Heart left ventricle (tissue), 16 donors: ENCODE measurements at places on chromosomes 12 and 14. TPM values are rescaled to one million over a fixed set of nuclear protein-coding genes. Genes with fewer than 3 reads are reported as not detected.

Gene SMARCD1
- total RNA-seq = 15.1 TPM

Gene KLRK1
- 0.48 TPM for total RNA-seq

Gene TGM1
- not detected for total RNA-seq

Gene NEUROD4
- not detected for total RNA-seq

GRCh38 chr12:101459642-101460346, 15.3 kb upstream of the SPIC start:
- H3K36me3 ChIP-seq = no peaks in the 10 kb centered on the region
- no peaks in the 10 kb centered on the region for H3K27me3 ChIP-seq
- no peaks in the 10 kb centered on the region for H3K4me1 ChIP-seq
- H3K27ac ChIP-seq = no peak overlapping the region
- DNase-seq = no peak

DNA sequence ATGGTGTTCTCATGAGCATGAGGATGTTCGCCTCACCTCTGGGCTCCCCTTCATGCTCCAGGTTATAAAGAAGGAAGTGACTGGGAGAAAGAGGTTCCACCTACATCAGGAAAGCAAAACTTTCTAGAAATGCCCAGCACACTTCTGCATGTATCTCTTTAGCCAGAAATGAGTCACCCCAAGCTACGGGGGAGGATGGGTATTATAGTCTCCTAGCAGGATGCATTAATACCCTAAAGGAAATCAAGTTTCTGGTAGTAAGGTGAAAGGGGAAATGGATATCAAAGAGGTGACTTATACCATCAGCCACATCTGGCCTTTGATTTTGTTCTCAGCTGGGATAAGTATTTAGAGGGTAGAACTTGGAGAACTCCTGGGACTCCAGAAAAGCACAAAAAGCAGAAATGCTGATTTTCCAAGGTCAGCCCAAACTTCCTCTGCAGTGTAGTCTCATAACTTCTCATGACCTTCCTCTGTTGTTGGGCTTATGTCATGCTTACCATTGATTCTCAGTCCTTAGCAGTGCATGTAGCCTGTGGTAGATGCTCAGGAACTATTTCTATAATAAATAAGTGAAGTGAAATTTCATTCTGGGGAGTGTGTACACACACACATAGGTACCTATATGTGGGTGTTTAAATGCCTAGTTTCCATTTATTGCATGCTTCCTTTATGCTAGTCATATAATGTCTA, 209.4 kb upstream of the CRY1 start:
- no peak overlapping the region for H3K27ac ChIP-seq
- no peaks in the 10 kb centered on the region for H3K4me1 ChIP-seq
- no peaks in the 10 kb centered on the region for H3K36me3 ChIP-seq
- no peak overlapping the region for H3K4me3 ChIP-seq
- no peak for DNase-seq

DNA sequence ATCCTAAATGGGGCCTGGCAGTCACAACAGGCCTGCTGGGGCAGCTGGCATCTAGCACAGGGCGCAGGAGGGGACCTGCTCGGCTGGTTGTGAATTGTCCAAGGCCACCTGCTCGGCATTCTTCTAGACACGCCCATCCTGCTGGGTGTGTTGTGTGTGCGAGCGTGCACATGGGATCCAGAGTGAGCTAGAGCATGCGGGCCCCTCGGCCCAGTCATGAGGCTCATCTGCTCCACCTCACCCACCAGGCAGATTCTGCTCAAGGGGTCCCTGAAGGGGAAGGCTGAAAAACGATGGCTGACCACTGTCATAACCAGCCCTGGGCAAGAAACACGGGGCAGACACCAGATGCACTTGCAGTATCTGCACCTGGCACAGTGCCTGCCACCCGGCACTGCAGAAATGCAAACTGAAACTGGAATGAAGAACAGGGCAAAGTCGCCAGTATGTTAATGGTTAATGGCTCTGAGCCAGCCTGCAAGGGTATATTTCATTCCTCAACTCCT, 31.8 kb downstream of the MAX start:
- peak overlapping the region; percentile 81 for H3K27ac ChIP-seq
- H3K4me3 ChIP-seq = no peak overlapping the region
- peaks cover 14% of the 10 kb centered on the region for H3K36me3 ChIP-seq
- no peaks in the 10 kb centered on the region for H3K27me3 ChIP-seq

DNA sequence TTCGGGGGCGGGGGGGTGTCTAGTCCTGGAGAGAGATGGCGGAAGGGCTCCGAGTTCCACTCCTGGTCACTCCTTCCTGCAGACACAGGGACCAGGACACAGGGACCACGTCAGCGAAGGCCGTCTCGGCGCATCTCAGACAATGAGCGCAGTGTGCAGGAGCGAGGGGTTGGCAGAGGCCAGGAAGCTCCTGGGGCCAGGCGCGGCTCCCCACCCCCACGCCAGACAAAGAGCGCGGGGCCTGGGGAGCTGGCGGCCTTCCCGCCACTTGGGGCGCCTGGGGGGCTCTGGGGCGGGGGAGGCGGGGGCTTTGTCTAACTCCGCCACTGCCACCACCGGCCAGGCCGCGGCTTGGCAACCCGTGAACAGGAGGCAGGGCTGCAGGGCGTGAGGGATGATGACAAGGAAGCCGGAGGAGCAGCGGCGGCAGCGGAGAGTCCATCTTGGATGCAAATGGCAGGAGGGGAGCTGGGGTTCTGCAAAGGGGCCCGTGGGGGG, 2.2 kb downstream of the CDK2AP1 start:
- peak overlapping the region; percentile 93 for H3K27ac ChIP-seq
- H3K27me3 ChIP-seq = no peaks in the 10 kb centered on the region
- peak overlapping the region; percentile 93 for H3K4me3 ChIP-seq
- H3K36me3 ChIP-seq = no peaks in the 10 kb centered on the region
- peak; percentile 74 for DNase-seq

DNA sequence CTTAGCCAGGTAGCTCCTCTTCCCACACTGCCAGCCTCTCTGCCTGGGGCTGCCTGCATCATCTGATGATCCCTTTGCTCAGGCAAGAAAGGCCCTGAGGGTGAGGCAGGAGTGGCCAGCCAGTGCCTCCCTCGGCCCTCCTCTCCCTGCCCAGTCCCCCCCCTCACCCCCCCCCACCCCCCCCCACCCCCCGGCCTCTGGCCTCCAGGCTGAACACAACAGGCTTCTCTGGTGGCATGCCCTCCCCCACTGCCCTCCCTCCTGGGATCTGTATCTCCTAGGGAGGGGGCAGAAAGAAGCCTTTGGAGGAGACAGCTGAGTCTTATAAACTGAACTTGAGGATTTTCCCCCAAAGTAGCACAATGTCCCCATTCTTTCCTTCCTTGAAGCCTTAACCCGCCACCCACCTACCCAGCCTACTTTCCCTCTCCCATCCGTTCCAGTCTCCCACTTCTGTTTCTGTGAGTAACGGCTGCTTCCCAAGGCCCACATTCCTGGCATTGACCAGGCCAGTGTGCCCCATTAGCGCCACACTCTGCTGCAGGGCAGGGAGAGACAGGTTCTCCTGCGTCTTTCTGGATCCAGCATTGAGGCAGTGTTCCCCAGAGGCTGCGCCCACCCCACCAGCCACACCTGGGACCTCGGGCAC, 82.1 kb downstream of the B4GALNT3 start:
- H3K36me3 ChIP-seq = no peaks in the 10 kb centered on the region
- no peak for DNase-seq
- no peak overlapping the region for H3K4me3 ChIP-seq

DNA sequence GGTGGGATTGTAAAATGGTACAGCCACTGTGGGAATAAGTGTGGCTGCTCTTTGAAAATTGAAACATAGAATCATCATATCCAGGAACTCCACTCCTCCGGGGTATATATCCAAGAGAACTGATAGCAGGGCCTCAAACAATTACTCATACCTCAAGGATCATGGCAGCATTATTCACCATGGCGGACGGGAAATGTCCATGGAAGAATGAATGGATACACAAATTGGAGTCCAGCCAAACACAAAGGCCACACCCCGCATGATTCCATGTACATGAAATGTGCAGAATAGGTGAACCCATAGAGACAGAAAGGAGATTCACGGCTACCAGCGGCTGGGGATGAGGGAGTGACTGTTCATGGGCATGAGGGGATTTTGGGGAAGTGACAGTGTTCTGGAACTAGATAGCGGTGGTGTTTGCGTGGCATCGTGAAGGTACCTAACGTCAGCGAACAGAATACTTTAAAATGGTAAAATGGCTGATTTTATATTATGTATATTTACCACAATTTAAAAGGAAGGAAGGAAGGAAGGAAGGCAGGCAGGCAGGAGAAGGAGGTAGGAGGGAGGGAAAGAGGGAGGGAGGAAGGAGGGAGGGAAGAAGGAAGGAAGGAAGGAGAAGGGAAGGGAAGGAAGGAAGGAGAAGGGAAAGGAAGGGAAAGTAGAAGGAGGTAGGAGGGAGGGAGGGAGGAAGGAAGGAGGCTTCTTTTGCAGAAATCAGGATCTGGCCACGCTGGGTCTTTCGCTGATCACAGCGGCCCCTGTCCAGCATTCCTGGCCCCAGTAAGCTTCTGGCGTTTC, 14.1 kb upstream of the NCOR2 start:
- H3K4me1 ChIP-seq = no peaks in the 10 kb centered on the region
- no peaks in the 10 kb centered on the region for H3K27me3 ChIP-seq
- peak overlapping the region; percentile 34 for H3K27ac ChIP-seq
- no peaks in the 10 kb centered on the region for H3K36me3 ChIP-seq
- DNase-seq = no peak

- H3K27ac ChIP-seq = no peak overlapping the region
- H3K4me1 ChIP-seq = peaks cover 52% of the 10 kb centered on the region
- H3K36me3 ChIP-seq = no peaks in the 10 kb centered on the region
These were observed 113.2 kb downstream of the DPF3 start for GRCh38 chr14:72780751-72781150.

- H3K27ac ChIP-seq = peak overlapping the region; percentile 92
- no peaks in the 10 kb centered on the region for H3K27me3 ChIP-seq
- peak overlapping the region; percentile 95 for H3K4me3 ChIP-seq
These were observed 661 bp downstream of the DENR start for GRCh38 chr12:122753319-122753650.

GRCh38 chr12:5889381-5890047, 55.5 kb downstream of the ANO2 start:
- H3K4me3 ChIP-seq = no peak overlapping the region
- H3K27me3 ChIP-seq = no peaks in the 10 kb centered on the region
- H3K36me3 ChIP-seq = no peaks in the 10 kb centered on the region
- no peaks in the 10 kb centered on the region for H3K4me1 ChIP-seq

GRCh38 chr14:77111021-77111420, 13.0 kb downstream of the CIPC start:
- H3K27me3 ChIP-seq = no peaks in the 10 kb centered on the region
- H3K36me3 ChIP-seq = peaks cover 25% of the 10 kb centered on the region
- no peak overlapping the region for H3K4me3 ChIP-seq
- H3K4me1 ChIP-seq = peaks cover 24% of the 10 kb centered on the region
- H3K27ac ChIP-seq = peak overlapping the region; percentile 30
- DNase-seq = no peak
